ENCODE measurements at places on chromosomes 1 and 21.
A peak's percentile ranks its signal among the peaks of the same experiment; 100 is the strongest.

DNA sequence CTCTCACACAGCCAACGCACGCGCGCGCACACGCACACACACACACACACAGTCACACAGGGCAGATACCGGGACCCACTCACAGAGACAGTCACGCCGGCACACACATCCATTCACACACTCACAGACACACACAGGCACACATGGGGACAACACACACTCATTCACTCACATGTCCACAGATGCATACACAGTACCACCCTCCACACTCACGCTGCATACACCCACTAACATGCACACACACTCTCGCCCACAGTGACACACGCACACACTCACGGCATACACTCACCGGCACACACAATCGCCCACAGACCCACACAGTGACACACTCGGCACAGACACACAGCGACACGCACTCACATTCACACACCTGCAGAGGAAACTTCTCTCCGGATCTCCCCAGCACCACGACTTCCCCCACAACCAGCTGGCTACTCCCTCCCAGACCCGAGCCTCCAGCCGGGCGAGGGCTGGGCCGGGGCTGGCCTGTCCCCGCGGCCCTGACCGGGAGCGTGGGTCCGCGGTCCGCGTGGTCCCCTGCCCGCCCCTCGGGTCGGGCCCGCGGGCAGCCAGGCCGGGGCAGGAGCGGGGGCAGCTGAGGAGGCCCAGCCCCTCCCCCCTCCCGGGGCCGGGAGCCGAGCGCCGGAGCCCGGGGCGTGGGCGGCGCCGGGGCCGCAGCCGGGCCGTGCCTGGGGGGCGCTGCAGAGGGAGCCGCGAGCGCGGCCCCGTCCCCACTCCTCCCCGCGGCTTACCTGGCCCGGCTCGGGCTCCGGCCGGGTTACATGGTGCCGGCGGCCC, 552 bp downstream of the DLGAP3 start:
- no peak for DNase-seq

DNA sequence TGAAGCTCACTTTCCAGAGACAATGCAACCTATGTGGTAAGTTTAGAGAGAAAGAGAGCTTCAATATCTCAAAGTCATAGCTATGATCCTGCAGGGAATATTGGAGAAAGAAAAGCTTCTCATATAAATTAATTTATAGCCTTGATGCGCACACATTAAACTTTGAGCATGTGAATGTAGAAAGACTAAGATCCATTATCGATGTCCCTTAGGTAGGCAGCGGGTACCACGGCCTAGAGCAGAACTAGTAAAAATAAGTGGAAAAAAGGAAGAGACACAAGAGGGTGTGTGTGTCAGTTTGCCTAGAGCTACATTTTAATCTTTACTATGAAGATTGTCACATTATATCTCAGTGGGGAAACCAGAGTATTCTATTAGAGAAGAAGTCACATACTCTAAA, 685.6 kb downstream of the AMY1C start:
- no peak for DNase-seq

DNA sequence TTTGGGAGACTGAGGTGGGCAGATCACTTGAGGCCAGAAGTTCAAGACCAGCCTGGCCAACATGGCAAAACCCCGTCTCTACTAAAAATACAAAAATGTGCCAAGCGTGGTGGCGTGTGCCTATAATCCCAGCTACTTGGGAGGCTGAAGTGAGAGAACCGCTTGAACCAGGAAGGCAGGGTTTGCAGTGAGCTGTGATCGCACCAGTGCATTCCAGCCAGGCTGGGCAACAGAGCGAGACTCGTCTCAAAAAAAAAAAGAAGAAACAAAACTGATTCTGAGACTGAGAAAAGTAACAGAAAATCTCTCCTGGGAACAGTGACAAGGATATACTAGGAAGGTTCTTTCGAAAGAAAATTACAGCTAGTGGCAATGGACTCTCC, 20.9 kb downstream of the USP48 start:
- DNase-seq: no peak

- no peak for DNase-seq
These were observed 12.6 kb upstream of the ACTL8 start for GRCh38 chr1:17742583-17742982.

GRCh38 chr1:19918057-19918456, 5.4 kb downstream of the PLA2G2E start:
- DNase-seq: peak; percentile 82

- peak; percentile 56 for DNase-seq
These were observed 80.9 kb downstream of the COLGALT2 start for GRCh38 chr1:183956559-183957188.

- peak; percentile 66 for DNase-seq
These were observed 380.8 kb downstream of the HHIPL2 start for GRCh38 chr1:222167111-222167510.

DNA sequence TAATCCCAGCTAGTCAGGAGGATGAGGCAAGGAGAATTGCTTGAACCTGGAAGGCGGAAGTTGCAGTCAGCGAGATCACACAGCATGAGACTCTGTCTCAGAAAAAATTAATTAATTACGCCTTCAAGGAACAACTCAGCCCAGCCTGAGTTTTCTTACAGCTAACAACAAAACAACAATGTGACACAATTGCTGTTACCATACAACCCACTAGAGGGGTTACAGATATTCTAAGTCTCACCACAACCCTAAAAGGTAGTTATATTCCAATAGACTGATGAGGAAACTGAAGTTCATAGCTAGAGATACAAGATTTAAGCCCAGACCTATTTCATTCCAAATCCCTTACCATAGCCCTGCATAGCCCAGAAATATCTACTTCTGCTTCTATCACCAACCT, 2.9 kb upstream of the LRRC8C start:
- DNase-seq: no peak

DNA sequence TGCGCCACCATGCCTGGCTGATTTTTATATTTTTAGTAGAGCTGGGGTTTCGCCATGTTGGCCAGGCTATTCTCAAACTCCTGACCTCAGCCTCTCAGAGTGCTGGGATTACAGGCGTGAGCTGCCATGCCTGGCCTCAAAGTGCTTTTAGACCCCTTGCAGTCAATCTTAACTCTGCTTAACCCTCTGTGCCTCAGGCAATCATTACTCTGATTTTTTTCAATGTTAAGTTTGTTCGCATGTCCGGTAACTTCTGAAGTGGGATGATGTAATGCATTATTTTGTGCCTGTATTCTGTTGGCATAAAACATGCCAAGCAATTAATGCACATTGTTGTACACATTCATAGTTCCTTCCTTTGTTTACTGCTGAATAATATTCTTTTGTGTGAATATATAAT, 18.6 kb downstream of the SMG7 start:
- no peak for DNase-seq

- no peak for DNase-seq
These were observed 137.5 kb downstream of the RYR2 start for GRCh38 chr1:237179503-237179902.

- DNase-seq: no peak
These were observed 9.6 kb upstream of the PLA2G4A start for GRCh38 chr1:186819126-186819525.

GRCh38 chr1:219416598-219417238, 196.2 kb downstream of the ZC3H11B start:
- peak; percentile 66 for DNase-seq

- DNase-seq: peak; percentile 57
These were observed 15.3 kb downstream of the CASZ1 start for GRCh38 chr1:10781137-10781536.
